ENCODE measurements at places on chromosomes 2 and 18.

DNA sequence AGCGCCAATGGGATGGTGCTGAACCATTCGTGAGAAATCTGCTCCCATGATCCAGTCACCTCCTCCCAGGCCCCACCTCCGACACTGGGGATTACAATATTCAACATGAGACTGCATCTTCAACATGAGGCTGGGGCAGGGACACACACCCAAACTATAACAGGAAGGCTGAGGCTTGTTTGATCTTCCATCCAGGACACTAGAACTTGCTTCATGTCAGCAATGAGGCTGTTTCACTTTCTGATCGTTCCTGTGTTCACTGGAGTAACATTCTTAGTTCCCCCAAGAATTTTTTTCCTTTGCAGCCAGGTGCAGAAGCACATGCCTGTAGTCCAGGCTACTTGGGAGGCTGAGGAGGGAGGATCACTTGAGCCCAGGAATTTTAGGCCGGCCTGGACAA lies 30.8 kb upstream of the SOX11 start:
- DNase-seq = no peak

DNA sequence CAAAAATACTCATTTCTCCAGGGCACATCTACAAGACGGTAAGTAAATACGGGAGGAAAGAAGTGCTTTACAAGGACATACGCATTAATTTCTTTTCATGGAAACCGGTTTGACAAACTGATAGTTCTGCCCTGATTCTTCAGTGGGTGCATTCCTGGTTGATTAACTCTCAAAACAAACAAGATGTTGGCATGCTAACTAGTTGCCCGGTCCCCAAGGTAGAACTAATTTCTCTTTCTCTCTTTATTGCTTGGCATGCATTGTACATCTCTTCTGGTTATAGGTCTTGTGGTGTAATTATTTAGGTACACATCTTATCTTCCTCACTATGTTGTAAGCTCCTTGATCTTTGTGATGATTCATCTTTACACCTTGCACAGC lies 46.9 kb upstream of the SPATS2L start:
- no peak for DNase-seq

- DNase-seq = no peak
These were observed 42.3 kb downstream of the SCN3A start for GRCh38 chr2:165161510-165161909.

DNA sequence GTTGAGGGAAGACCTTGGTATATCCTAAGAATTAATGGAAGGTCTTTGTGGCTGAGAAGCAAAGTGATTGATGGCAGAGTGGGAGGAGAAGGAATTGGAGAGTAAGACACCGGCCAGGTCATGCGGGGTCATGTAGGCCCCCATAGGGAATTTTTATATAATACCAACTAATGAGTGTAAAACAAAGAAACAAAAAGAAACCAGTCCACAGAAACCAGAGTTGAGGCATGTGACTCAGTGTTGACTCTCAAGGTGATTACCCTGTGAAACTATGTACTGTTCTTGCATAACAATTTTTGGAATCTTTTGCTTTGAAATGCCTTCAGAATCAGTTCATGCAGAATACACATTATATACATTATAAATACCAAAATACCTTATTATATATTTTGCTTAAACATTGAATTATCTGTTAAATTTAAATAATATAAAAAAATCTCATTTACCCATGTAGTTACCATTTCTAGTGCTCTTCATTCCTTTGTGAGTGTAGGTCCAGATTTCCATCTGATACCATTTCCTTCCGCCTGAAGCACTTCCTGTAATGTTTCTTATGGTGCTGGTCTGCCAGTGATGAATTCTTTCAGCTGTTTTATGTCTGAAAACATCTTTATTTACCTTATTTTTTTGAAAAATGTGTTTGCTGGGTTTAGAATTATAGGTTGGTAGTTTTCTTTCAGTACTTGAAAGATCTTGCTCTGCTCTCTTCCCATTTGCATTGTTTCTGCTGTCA lies 8.6 kb downstream of the CLIP4 start:
- DNase-seq = no peak

DNA sequence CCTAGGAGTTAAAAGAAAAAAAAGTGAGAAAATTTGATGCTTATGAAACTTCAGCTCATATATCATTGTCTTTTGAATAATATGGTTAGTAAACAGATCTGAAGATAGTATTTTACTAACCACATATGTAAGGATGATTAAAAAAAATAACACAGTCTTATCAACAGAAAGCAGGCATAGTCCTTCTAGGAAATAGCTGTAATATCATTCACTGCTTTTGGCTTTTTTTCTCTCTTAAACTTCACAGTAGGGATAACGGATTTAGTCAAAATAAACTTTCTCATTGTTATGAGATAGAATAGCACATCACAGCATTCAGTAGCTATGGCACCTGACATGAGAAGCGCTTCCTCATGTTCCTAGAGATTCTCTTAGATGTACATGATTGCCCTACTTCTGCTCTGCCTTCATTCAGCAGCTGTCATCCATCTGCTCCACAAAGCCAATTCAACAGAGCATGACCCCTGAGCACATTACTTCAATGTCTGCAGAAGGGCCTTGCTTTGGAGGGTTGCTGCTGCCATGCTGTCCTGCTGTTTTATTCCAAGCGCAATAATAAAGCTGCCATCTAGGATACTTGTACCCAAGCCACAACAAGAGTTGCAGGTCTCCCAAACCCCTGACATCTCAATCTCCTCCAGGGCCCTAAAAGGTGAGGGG lies 67.0 kb downstream of the TTC21B start:
- no peak for DNase-seq

DNA sequence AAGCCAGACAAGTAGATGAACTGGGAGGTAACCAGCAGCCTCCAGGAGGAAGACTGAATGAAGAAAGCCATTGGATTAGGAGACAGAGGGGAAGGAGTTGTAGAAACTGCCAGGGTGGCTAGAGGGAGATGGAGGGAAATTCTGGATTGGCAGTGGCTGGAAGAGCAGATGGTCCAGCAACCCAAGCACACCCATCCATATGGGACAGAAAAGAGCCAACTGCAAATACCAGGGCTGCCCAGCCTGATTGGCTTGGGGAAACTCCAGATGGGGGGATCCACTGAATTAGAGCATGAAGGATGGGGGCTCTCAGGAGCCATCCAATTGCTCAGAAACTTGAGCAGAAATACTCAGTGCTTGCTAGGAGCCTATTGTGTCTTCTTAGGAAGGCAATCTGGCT lies 173.5 kb upstream of the EPB41L3 start:
- no peak for DNase-seq

GRCh38 chr2:172693037-172693436 lies 42.6 kb upstream of the RAPGEF4 start:
- no peak for DNase-seq

- DNase-seq = peak; percentile 62
These were observed 19.8 kb downstream of the BIN1 start for GRCh38 chr2:127086990-127087790.

GRCh38 chr2:39913648-39914461 lies 134.8 kb upstream of the THUMPD2 start:
- peak; percentile 34 for DNase-seq

Measured in naive B cell (primary cell).